Effector memory CD4-positive, alpha-beta T cell (primary cell): ENCODE measurements at places on chromosomes 1 and 21.

- DNase-seq, result no peak
- no peaks in the 10 kb centered on the region for H3K4me1 ChIP-seq
- H3K36me3 ChIP-seq, result no peaks in the 10 kb centered on the region
- no peaks in the 10 kb centered on the region for H3K27me3 ChIP-seq
- H3K27ac ChIP-seq, result no peak overlapping the region
Measured at GRCh38 chr1:178530502-178530901, 17.6 kb downstream of the TEX35 start.

DNA sequence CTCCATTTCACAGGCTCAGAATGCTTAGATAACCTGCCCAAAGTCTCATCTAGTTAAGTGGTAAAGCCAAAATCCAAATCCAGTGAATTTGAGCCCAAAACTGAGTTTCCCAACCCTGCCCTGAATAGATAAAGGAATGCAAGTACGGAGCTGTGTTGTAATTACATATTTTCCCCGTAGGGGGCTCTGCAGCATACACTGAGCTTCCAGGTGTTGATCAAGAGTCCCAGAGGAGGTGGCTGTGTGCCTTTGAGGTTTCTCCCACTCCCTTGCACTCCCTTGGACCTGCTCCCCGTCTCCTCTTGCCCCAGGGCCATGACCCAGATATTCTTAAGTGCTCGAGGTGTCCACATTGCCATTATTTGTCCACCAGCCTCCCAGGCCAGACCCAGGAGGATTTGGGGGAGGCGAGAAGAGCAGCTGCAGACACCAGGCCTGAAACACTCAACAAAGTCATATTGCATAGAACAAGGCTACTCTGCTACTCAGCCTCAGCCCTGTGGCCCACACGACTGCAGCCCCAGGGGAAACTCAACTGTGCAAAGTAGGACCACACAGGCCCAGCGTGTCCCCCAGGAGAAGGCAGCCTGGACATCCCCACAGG is 18.4 kb upstream of the LY9 start:
- H3K27me3 ChIP-seq, result no peaks in the 10 kb centered on the region
- peaks cover 6% of the 10 kb centered on the region for H3K4me1 ChIP-seq
- no peak overlapping the region for H3K27ac ChIP-seq
- H3K4me3 ChIP-seq, result no peak overlapping the region

GRCh38 chr21:42734323-42734971 is 81.0 kb downstream of the PDE9A start:
- H3K27ac ChIP-seq, result no peak overlapping the region
- no peaks in the 10 kb centered on the region for H3K36me3 ChIP-seq
- no peak overlapping the region for H3K4me3 ChIP-seq
- no peaks in the 10 kb centered on the region for H3K27me3 ChIP-seq

GRCh38 chr1:246860401-246860800 is 71.3 kb downstream of the AHCTF1 start:
- no peaks in the 10 kb centered on the region for H3K27me3 ChIP-seq
- no peaks in the 10 kb centered on the region for H3K4me1 ChIP-seq
- no peak overlapping the region for H3K4me3 ChIP-seq
- no peak for DNase-seq

- no peak overlapping the region for H3K4me3 ChIP-seq
- peak; percentile 17 for DNase-seq
- peak overlapping the region; percentile 41 for H3K27ac ChIP-seq
Measured at GRCh38 chr1:109793486-109794318, 30.0 kb upstream of the EPS8L3 start.
